ENCODE measurements at places on chromosomes 1 and 21.

DNA sequence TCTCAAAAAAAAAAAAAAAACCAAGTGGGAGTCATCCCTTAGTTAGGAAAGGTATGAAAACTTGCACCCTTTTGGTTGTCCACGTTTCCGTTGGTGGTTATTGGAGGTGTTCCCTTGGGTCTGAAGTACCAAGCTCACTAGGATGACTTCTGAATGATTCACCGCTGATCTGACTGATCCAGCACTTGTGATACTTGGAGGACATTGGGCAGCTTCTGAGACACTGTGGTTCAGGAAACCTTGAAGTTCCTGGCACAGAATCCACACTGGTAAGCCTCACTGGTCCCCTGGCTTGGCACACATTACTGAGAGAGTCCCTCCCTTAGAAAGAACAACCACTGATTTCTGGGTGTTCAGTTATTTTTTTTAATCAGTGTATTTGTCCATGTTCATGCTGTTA lies 91.9 kb downstream of the RYR2 start:
- no peak for DNase-seq

- DNase-seq = no peak
Measured at GRCh38 chr1:42904434-42904833, 54.2 kb downstream of the SLC2A1 start.

DNA sequence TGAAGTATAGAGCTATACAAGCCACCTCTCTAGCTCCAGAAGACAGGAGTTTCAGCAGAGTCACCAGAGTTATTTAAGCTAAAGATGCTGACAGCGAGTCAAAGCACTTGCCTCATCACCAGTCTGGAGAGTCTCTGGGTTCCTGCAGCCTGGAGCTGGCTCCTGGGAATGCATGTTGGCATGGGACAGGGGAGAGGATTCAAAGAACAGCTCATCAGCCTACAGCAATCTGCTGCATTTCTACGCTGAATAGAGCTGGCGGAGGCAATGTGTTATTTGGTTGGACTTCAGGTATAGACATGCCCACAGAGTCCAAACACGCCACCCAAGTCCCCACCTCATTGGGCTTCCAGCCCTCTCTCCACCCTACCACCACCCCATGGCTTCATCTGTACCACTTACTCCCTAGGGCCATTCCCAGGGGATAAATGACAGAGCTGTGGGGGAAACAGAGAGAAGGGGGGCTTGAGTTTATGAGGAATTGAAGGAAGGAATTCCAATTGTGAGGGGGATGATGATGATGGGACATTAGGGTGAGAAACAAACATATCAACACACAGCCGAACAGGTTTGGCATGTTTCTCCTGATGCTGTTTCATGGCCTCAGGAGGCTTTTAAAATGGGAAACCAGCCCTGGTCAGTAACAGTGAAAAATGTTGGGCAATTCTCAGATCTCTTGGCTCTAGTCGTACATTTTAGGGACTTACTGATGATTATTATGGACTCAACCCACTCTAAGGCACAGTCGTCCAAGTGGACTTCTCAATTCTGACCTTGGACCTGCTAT lies 58.4 kb downstream of the PLEKHA6 start:
- DNase-seq = no peak

DNA sequence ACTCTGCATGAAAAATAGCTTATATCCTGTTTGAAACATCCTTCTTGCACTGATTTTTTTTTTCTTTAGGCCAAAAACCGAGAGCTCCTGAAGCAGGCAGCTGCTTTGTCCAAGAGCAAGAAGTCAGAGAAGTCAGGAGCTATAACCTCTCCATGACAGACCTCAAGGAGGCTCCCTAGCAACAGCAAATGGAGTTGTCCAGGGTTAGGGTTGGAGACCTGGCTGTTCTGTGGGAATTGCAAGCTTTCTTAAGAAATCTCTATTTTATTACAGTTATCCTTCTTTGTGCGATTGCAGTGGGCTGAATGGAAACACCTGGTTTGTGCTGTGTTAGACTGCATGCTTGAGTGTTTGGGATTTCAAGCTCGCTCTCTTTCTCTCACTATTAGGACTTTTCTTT lies 12.6 kb upstream of the STX12 start:
- no peak for DNase-seq

- no peak for DNase-seq
Measured at GRCh38 chr1:228375578-228376261, 30.9 kb downstream of the TRIM11 start.

DNA sequence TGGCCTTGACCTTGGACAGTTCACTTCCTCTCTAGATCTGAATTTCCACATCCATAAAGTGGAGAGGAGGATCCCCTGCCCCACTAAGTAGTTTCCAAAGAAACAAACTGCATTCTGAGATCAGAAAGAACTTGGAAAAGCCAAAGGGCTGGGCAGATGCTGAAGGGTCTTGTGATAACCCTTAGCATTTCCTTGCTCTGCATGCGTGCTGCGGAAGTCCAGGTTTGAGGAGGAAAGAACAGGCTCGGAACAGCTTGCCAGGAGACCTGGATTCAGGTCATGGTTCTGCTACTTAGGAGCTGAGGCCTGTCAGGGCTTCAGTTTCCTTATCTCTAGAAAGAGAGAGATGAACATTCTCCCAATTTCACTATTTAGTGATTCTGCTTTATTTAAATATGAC lies 27.2 kb downstream of the IGFN1 start:
- DNase-seq = no peak

DNA sequence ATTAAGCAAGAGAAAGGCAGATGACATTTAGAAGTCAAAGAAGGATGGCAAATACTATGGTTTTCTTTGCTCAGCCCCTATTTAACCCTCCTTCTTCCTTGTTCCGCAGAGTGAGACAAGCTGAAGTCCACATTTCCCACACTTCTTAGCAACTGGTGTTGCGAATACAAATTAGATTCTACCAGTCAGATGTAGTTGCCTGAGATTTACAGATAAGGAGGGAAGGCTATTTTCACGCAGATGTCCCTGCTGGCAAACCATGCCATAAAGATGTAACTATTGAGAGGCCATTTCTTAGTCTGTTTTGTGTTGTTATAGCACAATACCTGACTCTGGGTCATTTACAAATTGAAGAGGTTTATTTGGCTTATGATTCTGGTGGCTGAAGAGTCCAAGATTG lies 84.3 kb downstream of the ZC3H11B start:
- DNase-seq = no peak

DNA sequence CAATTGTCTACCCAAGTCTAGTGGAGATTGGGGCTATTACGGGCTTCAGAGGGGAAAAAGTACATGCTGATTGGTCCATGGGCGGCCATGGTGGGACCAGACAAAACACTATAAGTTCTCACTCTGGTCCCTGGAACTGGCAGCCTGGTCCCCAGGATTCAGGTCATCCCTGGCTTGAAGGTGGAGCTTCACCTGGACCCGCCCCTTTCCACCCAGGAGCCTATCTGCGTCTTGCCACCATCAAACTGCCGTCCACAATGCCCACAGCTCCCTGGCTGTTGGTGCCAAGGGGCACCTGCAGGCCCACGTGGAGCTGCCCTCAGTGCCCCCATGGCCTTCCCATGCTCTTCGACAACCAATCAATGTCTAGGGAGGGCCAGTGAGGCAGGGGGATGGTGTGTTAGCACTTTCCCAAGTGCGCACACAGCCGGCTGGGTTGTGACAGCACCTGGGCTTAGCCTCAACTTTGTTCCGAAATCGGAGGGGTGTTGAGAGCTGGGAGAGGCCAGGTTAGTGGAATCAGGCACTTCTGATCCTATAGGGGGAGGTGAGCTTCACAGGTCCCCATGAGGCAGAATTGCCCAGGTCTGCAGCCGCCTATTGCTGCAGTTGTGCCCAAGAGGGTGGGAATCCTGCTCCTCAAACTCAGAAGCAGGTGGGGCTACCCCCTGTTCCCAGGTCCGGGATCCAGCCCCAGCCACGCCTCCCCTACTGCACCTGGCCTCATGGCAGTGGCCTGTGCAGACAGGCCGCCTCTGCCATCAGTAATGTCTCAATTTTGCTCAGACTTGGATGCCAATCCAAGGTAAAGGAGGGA lies 1369.4 kb upstream of the PRMT6 start:
- no peak for DNase-seq

DNA sequence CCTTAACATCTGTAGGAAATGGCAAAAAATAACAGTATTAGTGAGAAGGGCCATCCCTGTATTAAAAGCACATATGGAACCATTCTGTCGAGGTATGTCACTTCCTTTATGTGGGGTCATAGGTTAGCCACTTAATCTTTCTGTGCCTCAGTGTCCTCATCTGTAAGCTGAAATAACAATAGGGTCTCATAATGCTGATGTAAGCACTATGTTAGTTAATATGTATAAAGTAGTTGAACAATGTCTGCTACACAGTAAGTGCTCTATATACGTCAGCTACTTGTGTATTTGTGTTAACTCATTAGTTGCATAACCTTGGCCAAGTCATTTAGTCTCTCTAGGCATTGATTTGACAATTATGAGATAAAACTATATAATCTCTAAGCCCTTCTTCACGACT lies 11.8 kb downstream of the PLPPR5 start:
- DNase-seq = no peak

DNA sequence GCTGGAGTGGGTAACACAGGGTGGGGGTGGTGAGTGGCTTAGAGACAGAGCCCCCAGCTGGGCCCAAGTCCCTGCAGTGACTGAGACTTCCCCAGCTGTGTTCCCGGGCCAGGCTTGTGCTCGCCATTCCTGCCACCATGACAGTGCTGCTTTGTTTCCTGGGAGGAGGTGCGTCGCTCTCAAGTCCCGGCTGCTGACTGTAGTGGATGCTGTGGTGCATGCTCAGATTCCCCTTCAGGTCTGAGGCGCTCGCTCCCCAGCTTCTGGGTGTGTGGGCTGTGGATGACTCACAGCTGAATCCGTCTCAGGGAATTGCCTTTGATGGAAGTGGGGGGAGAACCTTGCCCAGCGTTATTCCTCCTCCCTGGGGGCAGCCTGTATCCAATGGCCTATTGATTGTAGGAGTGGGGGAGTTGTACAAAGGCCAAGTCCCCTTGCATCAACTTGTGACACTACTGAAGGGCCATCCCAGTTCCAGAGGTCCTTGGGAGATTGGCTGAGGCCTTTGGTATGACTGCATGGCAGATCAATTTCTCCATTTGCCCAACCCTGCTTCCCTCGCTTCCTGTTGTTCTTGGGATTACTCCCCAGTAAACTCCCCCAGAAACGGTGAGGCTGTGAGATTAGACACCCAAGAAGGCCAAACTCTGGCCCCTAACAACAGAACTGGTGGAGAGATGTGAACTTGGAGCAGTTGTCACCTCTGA lies 17.8 kb upstream of the POU3F1 start:
- no peak for DNase-seq

GRCh38 chr1:94772845-94773244 lies 47.3 kb upstream of the SLC44A3 start:
- DNase-seq = no peak

- no peak for DNase-seq
Measured at GRCh38 chr1:101388904-101389546, 152.2 kb downstream of the S1PR1 start.

DNA sequence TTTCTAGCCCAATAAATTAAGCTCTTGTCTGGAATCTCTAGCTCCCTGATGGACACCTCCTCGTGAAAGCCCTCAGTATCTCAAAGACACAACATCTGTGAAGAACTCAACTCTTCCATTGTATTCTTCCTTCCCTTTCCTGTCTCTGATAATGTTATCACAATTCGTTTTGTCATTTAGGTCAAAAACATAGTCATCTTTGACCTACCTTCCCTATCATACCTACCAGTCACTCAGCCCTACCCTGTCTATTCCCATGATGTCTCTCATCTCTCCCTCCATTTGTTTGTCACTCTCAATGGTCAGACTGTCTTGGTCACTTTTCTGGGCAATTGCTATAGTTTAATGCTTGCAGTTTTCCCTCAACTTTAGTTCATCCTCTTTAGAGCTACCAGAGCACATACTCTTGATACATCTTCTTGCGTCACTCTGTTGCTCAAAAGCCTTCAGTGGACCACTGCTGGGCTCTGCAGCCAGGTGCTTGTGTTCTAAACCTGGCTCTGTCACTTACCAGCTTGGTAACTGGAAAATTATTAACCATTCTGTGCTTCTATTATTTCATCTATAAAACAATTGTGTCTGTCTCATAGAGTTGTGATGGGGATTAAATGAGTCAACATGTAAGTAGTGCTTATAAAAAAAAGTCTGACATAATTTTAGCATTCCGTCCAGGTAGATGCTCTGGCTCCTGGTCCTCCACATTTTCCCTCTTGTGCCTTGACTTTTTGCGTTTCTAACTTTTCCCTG lies 39.6 kb downstream of the DDR2 start:
- DNase-seq = no peak

DNA sequence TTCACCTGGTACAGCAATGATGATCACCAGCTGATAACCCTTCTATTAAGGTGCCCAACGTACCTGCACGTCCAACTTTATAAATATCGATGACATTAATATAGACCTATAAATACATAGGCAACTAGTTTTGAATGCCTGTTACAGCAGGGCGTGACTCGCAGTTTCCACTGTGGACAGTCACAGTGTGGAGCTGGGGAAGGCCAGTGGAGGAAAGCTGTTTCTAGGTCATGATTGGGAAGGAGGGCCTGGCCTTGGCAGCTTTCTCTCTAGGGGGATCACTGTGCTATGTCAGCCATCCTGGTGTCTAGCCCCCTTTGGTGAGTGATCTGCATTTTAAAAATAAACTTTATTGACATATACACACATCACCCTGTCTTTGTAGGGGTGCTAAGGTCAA lies 4.4 kb upstream of the PRDM15 start:
- DNase-seq = no peak

DNA sequence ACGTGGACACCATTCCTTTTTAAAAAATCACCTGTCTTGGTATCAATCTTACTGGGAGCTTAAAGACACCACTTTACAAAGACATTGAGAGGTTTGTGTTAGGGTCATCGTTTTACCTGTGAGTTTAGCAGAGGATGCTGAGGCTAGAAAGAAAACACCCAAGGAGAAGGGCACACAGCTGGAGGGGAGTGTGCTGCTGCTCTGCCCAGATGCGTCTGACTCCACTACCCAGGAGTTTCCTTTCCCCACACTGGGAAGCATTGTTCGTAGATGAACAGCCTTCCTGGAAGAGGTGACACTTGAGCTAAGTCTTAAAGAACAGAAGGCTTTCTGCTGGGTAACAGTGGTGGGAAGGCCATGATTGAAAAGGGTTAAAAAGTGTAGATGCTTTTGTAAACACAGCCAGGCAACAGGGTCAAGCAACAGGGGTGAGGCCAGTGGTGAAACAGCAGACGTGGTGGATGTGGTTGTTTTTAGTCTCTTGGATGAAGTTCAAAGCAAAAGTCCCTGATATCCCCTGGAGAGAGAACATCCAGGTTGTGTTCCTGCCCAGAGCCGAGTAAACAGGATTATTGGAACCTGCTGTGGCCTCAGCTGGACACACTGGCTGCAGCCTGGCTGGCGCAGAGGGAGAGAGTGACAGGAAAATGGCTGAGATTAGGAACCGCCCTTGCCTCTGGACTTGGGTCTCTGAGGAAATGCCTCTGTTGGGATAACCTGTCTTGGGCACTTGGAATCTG lies 198.6 kb upstream of the JUN start:
- DNase-seq = no peak

GRCh38 chr1:203167026-203167912 lies 8.4 kb downstream of the MYBPH start:
- no peak for DNase-seq

- DNase-seq = no peak
Measured at GRCh38 chr1:212121779-212122178, 86.2 kb downstream of the DTL start.
